ENCODE measurements at places on chromosomes 7 and 10.

DNA sequence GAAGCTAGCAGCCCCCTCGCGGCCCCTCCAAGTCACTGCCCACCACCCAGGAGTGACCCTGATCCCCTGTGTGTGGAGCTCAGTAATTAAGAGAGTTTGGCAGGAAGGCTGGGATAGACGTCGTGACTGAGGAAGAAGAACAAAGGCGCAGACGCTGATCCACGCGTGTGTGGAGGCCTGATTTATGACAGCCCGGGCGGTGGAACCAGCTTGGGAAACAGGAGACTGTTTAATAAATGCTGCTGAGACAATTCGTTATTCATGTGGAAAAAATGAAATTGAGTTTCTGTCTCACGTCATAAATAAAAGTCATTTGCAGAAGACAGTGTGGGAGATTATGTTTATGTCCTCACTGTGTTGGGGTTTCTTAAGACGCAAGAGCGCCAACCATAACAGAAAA, 130.8 kb downstream of the ELFN1 start:
- DNase-seq, result no peak

- no peak for DNase-seq
Measured at GRCh38 chr7:30799206-30799975, 28.2 kb downstream of the MINDY4 start.

- DNase-seq, result no peak
Measured at GRCh38 chr10:79116801-79117723, 48.3 kb downstream of the ZMIZ1 start.

DNA sequence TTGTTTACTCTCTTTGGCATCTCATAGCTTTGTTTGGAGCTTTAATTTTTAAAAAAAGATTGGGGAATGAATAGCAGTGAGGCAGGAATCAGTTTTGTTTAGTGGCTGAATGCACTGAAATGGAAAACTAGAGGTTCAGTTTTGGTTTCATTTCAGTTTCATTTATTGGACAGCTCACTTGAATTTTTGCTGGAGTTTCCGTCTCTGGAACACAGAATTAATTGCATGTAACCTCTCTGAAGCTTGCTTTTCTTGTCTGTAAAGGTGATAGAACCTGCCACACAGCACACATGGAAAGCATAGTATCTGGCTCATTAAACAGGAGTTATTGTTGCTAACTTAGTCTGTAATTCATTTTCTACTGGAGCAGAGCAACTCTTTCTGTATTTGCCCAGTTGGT, 7.1 kb downstream of the GRM8 start:
- no peak for DNase-seq

- no peak for DNase-seq
Measured at GRCh38 chr7:84904561-84904960, 282.3 kb downstream of the SEMA3D start.

DNA sequence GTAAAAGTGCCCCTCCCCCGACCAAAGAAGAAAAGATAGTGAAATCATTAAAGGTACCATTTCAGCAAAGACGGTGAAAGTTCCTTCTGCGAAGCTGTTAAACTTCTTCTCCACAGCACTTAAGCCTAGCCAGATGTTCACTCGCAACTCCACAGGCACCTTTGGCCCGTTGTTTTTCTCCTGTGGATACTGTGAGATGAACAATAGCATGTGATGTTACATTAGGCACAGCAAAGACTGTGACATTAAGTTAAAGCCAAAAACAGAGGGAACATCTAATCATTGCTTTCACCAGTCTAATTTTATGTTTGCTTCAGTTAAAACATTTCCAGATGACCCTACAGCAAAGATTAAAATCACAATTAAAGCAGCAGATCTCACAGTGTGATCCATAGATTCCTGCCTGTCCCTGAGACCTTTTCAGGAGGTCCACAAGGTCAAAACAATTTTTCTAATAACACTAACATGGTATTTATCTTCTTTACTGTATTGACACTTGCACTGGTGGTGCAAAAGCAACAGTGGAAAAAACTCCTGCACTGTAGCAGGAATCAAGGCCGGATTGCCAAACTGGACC, 112.5 kb downstream of the MYOF start:
- no peak for DNase-seq

DNA sequence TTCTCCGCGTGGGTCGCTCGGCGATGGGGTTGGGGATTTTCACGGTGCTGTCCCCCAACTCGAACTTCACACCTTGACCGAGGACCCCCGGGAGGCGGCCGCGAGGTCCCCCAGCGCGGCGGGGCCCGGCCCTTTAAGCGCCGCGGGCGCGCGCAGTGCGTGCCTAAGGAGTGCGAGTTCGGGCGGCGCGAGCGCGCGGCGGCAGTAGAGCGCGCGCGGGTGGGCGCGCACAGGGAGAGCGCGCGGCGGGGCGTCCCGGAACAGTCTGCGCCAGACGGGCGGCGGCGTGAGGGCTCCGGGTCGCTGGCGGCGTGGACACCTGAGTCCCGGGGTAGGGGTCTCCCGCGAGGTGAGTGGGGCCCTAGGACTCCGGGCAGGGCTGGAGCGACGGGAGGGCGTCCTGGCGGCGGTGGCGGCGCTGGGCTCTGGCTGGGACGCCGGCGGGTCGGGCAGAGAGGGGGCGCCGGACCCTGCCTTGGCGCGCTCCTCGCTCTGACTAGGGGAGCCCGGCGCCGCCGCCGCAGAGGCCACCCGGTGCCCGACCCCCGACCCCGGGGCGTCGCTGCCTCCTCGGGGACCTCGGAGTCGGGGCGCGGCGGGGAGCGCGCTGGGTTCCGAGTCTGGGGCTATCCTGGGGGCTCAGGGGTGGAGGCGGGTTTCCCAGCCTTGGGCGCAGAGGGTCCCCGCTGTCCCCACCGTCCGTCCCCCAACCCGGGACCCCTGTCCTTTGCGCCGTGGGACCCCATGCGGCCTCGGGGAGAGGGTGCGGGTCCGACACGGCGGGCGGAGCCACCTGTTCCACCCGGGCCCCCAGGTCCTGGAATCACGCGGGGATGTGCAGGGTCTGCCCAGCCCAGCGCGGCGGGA, at the start of gene PROSER2:
PROSER2 (plus strand) TSS at position 235 of the 867 bp plus-strand sequence. CDS start 28,722 bp downstream, outside the sequence.
- no peak for DNase-seq

DNA sequence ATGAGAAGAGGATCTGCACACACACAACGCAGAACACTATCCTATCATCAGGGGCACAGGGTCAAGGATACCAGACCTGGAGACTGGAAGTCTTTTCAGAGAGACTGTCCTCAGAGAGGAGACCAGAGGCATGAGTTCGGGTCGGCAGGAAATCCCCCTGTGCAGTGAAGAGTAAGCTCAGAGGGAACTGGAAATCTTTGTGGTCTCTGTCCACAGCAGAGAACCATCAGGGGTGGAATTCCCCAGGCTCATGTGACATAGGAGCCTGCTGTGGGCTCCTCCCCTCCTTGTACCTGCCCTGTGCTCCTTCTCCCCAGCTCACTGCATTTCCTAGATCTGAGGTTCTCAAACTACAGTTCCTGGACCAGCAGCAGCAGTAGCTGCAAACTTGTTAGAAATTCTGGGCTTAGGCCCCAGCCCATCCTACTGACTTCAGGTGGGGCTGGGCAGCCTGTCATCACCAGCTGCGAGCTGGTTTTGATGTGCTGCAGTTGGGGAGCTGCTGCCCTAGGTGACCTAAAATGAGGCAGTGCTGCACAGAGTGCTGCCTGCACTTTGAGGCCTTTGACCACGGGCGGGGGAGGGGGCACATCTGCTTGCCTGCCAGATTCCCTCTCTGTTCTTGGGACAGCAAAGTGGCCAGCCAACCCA, 2.4 kb downstream of the ZMIZ2 start:
- DNase-seq, result no peak

GRCh38 chr10:71337219-71337701, 18.2 kb downstream of the SLC29A3 start:
- DNase-seq, result no peak

DNA sequence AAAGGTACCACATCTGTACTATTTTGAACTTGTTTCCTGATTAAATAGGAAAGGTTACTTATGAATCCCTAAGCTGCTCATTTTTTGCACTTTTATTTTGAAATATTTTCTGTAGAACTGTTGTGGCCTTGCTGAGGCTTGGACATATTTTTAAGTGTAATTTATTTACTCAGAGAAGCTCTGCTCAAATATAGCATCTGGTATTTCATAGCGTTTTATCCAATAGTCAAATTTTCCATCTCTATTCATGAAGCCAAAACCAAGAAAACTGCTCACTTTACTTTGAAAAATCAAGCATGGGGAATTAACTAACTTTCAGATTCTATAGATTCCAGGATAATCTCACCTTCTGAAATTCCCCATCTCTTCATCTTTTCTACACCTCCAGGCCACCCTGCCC, 6.6 kb upstream of the FAM3C start:
- no peak for DNase-seq

GRCh38 chr7:119935418-119936025, 337.5 kb upstream of the KCND2 start:
- DNase-seq, result no peak

DNA sequence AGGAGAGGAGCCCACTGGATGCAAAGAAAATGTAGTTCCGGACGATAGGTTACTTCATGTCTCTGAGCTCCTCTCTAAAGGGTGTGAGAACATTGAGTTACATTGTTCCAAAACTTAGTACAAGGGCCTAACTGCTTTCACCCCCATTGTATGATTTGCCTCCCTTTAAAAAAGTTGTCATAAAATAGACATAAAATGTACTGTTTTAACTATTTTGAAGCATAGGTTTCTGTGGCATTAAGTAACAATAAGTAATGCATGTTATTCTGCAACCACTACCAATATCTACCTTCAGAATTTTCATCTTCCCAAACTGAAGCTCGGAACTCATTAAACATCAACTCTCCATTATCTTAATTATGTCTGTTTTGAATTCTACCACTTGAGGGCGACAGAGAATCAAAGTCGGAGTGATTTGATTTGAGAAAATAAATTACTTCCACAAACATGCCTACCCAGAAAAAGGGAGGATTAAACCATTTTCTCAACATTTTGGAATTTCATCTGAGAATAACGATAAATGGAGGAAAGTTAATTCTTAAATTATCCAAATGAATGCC, 2.7 kb downstream of the IGFBP1 start:
- no peak for DNase-seq

DNA sequence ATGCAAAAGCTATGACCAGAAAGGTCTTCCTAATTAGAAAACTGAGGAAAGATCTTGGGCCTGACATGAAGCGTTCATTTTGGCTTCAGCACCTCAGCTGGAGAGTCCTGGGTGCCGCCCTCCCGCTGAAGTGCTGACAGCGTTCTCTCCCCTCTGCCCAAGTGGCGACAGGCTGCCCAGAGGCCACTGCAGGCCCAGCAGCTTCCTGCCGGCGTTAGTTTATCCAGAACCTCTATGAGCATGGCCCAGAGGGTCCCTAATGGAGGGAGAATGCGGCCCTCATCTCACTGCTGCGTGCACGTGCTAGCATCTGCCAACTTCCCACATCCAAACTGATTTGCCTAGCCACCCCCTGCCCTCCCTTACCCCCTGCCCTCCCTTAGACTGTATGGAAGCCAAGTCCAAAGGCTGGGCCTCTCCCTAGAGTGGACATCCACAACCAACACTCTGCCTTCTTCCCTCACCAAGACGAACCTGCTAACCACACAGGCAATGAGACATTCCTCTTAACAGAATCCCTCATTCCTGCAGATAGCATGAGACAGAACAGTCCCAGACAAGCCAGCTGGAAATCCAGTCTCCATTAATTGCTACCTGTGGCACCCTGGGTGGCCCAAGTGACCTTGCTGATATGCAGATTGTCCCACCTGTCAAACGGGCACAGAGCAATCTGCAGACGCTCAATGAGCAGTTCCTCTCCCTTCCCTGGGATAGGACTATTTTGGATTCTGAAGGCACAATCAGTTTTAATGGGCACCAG, 108.4 kb downstream of the C10orf90 start:
- DNase-seq, result no peak

GRCh38 chr7:76386691-76387260, 22.7 kb downstream of the SSC4D start:
- DNase-seq, result no peak

DNA sequence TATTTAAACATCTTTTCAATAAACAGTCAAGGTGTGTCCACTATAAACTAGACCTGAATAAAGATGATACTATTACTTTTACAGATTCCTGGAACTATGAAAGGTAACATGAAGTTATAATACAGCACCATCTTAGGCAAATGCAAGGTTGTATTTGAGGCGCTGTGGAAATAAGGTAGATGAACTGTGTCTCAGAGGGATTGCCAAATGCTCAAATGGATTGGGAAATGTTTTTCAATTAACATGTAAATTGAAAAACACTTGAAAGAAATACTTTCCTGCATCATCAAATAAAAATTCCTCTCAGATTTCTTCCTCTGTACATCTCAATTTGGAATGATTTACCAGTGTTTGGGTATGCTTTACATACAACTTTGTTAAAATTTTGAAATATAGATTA, 139.4 kb downstream of the DKK1 start:
- no peak for DNase-seq

DNA sequence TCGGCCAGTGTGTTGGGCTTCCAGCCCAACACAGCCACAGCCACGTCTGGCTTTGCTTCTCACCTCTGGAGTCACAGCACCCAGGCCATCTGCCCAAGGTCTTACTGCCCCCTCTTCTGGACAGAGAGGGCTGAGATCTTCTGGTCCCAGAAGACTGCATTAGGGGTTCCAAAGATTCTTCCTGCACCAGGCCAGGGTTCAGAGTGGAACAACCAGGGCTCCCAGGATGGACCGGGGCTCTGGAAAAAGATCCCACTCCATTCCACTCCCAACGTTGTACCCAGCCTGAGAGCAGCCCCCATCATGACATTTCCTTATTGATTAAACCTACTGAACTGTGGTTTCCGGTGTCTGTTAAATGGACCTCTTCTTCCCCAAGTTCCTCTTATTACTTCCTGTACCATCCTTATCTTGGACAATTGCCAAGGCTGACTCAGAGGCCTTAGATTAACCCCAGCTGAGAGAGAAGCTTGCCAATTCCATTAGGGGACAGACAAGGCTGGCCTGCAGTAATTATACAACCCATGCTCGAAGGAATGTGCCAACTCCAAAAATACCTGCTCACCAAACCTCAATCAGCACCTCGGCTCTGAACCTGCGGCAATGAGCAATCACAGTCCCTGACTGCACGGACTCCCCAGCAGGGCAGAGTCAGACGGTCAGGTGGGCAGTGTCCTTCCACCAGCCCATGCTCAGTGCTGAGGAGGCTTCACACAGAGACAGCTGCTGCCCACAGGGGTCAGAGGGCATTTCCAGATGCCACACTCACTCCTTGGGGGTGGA, 47.9 kb upstream of the NPFFR1 start:
- DNase-seq, result no peak

DNA sequence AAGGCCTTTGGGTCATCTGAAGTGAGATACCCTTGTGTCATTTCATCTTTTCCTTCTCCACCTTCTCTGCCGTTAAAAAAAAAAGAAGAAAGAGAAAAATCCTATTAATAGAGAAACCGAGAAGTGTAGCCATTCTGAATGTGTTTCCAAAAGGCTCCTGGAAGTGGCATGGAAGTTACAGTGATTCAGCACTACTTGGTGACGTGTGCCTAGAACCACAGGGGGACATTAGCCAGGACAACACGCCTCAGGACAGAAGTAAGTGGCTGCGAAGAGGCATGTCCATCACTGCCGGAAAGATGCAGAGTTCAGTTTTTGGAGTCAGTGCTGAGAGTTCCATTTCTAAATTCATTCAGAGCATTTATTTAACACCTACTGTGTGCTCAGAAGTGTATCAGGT, 6.3 kb downstream of the HTRA1 start:
- DNase-seq, result no peak
